ENCODE measurements at places on chromosomes 13 and 19.
A peak's percentile ranks its signal among the peaks of the same experiment; 100 is the strongest.

DNA sequence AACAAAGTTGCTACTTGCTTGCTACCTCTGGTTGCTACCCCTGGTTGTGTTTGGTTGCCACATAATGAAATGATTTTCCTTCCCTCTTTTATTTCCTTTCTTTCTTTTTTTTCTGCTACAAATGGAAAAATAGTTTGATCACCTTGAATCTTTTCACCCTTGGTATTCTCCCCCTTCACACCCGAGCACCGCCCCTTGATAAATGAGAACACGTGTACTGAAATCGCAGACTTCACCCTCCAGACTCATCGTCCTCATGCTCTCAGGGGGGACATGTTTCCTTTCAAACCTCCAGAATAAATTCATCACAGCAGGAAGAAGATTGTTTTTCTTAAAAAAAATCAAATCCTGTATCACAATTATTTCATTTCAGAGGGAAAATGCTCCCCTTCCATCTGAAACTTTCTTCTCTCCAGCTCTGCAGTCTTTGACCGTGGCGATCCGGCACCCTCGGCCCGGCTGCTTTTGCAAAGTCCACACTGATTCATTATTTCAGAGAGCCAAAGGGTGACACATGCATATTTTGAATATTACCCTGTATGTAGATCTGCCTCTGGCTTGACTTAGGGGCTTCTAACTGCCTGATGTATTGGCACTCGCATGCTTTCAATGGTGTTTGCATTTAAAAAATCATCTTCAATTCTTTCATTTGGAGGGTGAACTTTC lies 222.6 kb upstream of the MAB21L1 start:
- ATAC-seq: peak; percentile 79

- no peak for ATAC-seq
Measured at GRCh38 chr19:14237014-14237941, 31.3 kb upstream of the ADGRL1 start.

DNA sequence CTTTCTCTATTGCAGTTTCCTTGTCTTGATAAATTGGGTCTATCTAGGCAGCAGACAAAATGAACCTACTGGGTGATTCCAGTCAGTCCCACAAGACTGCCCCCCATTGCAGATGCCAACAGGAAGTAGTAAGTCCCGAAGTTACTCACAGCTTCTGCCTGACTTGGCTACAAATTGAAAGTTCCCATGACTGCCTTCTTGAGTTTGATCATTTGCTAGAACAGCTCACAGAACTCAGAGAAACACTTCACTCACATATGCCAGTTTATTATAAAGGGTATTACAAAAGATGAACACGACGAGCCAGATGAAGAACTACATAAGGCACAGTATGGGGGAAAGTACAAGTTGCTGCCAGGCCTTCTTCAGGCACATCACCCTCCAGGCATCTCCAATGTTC lies 50.0 kb downstream of the TEX26 start:
- ATAC-seq: no peak

GRCh38 chr13:97720896-97721295 lies 232.6 kb upstream of the IPO5 start:
- no peak for ATAC-seq

GRCh38 chr13:113420833-113421600 lies 32.3 kb downstream of the ADPRHL1 start:
- peak; percentile 41 for ATAC-seq

GRCh38 chr19:43651758-43652545 lies 12.3 kb upstream of the CADM4 start:
- ATAC-seq: peak; percentile 93

DNA sequence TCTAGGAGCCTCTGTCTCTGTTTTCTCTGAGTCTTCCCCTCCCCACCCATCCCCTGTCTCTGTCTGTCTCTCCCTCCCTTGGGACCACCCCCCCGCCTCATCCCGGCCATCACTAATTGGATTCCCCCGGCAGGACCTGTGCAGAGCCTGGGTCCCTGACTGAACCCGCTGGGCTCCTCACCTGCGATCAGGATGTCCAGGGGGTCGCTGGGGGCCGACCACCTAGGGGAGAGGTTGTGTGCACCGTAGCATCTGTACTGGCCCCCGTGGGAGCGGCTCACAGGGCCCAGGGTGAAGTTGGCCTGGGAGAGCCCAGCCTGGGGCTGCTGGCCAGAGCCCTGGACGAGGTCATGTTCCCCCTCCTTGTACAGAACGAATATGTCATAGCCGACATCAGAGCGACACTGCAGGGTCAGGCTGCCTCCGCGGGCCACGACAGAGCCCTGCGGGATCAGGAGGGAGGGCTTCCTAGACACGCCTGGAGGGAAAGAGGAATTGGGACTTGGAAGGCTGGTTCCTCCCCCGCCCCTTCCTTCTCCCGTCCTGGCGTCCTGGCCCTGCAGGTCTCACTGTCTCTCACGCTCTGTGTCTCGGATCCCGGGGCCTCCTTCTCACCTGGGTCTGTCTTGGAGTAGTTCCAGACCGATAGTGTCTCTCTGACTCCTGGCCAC lies 1.8 kb downstream of the LILRB5 start:
- ATAC-seq: no peak

GRCh38 chr19:5125797-5126497 lies 157.0 kb downstream of the KDM4B start:
- no peak for ATAC-seq

DNA sequence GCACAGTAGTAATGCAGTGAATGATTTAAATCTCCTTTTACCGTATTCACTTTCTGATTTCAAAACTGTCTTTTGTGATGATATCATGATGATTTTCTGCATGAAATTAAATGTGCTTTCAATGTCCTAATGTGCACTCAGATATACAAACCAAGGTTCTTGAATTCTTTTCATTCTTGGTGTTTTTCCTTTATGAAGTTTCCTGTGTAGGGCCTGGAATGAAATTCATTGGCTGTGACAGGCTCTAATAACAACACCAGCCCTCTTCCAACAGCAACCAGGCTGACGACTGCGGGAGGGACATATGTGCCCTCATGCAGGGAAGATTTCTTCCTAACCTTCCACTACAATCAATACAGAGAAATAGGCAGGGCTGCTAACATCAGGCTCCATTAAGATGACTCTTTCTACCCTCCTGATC lies 1052.0 kb downstream of the DIAPH3 start:
- peak; percentile 90 for ATAC-seq

GRCh38 chr19:53091413-53092254 lies 11.6 kb downstream of the ZNF160 start:
- ATAC-seq: no peak

DNA sequence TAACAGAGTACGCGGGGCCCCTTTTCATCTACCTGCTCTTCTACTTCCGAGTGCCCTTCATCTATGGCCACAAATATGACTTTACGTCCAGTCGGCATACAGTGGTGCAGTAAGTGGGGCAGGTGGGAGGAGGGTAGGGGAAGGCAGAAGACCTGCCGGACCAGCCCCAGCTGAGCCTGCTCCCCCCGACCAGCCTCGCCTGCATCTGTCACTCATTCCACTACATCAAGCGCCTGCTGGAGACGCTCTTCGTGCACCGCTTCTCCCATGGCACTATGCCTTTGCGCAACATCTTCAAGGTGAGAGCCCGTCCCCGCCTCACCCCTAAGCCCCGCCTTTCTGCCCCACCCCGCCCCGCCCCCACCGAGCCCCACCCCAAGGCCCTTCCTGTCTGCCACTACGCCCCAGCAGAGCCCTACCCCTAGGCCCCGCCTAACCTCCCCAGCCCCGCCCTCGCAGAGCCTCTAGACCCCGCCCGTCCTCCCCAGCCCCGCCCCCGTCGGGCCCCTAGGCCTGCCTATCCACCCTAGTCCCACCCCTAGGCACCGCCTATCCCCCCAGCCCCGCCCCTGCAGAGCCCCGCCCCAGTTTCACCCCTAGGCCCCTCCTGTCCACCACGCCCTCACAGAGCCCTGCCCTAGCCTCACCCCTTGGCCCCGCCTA lies 7.7 kb downstream of the NDUFB7 start:
- ATAC-seq: peak; percentile 26

DNA sequence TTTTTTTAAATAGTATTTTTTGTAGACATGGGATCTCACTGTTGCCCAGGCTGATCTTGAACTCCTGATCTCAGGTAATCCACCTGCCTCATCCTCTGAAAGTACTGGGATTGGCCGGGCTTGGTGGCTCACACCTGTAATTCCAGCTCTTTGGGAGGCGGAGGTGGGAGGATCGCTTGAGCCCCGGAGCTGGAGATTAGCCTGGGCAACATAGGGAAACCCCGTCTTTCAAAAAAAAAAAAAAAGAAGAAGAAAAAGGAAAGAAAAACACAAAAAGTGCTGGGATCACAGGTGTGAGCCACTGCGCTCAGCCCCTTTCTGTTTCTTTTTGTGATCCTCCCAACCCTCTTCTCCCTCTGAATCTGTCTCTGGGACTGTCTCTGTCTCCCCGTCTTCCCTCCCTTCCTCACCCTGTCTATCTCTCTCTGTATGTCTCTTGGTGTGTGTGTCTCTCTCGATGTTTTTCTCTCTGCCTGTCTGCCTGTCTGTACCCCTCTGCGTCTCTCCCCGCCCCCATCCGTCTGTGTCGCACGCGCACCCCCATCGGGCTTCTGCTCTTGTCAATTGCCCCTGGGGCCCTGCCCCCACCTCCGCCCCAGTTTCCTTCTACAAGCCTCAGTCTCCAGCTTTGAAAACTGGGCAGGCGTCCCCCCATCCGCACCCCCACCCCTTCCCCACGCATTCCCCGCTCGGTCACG lies 540 bp upstream of the ZFP36 start:
- ATAC-seq: no peak

DNA sequence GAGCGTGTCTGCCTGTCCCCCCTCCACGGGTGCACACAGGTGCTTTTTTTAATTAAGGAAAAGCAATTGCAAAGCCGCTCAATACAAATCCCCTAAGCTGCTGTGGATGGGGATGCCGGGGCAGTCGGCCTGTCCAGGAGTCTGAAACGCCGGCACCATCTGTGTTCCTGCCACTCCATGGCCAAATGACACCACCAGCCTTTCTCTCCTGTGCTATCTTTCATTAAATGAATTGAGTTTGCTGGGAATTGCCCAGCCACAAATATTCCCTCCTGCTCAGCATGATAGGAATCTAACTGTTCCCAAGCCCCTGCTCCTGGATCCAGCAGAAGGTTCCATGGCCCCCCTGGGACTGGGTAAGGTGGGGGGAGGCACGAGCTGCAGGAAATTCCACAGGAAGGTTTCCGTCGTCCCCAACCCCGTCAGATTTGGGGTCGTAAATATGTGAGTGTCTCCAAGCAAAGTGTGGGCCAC lies 139.2 kb downstream of the KDM4B start:
- ATAC-seq: no peak

DNA sequence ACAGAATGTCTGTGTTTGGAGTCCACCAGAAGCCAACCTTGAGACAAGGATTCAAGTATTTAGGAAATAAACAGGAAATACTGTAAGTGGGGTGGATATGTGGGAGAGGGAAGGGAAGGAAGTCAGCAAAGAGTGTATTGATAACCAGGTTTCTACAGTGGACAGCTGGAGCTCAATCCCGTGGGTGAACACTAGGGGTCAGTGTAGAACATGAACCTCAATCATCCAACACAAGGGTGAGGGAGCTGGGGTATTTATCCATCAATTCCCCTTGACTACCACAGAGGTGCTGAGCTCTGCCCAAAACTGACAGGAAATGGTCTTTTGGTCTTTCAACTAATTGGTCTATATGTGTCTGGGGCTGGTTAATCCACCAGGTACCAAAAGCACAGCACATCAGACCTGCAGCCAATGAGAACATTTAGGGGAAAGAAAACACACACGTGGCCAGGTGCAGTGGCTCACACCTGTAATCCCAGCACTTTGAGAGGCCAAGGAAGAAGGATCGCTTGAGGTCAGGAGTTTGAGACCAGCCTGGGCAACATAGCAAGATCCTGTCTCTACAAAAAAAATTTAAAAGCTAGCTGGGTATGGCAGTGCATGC lies 5.6 kb upstream of the SYDE1 start:
- ATAC-seq: peak; percentile 75

DNA sequence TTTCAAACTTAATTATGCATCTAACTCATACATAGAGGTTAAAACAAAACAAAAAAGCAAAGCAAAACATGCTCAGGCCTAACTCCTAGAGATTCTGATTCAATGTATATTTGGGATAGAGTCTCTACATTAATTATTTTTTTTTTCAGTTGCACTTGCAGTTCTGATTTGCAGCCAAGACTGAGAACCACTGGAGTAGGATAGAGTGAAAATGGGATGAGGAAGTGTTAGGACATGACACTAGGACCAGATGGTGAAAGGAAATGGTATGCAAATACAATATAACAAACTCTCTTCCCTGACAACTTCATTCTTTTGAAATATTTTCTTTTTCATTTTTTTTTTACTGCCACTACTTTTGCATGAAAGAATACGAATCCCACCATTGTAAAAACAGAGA lies 1.8 kb downstream of the CCDC122 start:
- no peak for ATAC-seq

DNA sequence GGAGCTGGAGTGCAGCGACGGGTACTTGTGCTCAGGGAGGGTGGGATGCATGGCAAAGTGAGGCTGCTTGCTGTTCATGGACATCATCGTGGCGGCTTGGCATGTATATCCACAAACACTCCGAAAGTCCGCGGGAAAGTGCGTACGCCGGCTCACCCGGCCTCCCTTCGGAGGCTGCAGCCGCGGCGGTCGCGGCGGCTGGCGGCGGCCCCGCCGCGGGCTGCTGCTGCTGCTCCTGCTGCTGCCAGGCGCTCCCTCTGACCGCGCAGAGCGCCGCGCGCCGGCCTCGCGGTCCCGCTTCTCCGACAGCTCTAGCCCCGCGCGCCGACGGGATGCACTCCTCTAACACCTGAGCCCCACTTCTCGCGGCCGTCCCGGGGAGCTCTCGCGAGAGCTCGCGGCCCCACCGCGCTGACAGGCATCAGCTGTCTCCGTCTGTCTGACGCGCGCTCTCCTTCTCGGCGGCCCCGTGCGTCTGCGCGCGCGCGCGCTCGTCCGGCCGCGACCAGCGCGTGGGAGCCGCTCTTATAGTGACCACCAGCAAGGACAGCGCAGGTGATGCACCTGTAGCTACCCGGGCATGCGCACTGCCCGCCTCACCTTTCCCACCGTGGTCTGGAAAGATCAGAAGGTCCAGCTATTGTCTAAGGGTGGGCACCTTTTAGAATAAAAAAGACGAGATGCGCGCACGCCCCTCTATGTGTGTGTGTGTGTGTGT lies at the start of gene POU4F1:
Gene POU4F1 (minus strand): TSS at position 313 of the 718 bp plus-strand sequence. CDS start 226 bp downstream, at position 87.
- peak; percentile 46 for ATAC-seq

GRCh38 chr13:95121516-95121915 lies 179.7 kb downstream of the ABCC4 start:
- no peak for ATAC-seq

DNA sequence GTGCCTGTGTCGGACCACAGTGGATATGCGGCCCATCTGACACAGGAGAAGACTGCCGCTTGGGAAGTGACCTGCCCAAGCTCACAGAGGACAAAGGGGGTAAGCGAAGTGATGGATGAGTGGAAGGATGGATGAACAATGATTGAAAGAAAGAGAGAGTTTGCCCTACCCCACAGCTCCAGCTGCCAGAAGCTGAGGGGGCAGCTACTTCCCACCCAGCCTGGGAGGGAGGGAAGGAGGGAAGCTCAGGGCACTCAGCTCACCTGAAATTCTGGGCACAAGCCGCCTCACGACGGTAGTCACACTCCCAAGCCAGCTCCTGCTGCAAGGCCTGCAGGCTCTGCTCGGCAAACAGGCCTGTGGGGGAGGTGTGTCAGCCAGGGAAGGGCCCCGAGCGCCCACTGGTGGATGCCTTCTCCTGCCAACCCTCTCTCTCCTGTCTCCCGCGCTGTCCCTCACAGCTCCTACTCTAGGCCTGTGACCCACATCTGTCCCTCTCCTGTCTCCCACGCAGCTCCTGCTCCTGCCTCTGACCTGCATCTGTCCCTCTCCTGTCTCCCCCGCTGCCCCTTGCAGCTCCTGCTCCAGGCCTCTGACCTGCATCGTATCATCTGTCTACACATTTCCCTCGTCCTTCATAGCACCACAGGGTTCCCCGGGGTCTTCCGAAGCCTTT lies 12.0 kb upstream of the NUMBL start:
- no peak for ATAC-seq
